Ureter (tissue), 1 donor: ENCODE measurements at places on chromosomes 16 and 17. TPM values are rescaled to one million over a fixed set of nuclear protein-coding genes. Genes with fewer than 3 reads are reported as not detected.

DNA sequence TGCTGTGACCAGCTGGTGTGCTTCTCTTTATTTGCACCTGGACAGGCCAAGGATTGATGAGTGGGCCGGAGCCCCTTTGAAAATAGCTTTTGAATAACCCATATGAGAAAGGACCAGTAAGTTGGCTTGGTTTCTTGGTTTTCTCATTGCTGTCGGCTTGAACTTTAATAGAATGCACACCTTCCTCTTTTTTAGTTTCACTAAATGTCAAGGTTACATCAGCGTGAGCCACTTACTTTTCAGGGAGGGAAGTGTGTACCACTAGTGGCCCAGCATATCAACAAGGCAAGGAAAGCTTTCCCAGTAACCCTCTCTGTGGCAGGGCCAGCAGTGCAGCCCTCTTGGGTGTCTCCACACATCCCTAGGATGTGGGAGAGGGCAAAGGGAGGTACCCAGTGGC is 433.3 kb downstream of the CA10 start:
- DNase-seq = no peak

GRCh38 chr17:33028061-33028460 is 36.4 kb downstream of the SPACA3 start:
- DNase-seq = no peak

- peak; percentile 74 for DNase-seq
Measured at GRCh38 chr17:68456339-68457167, 743 bp downstream of the WIPI1 start.

- DNase-seq = no peak
Measured at GRCh38 chr16:77647726-77648125, 74.6 kb upstream of the NUDT7 start.

The PMFBP1 gene
- total RNA-seq = 1.6 TPM

The KRT17 gene
- 223 TPM for total RNA-seq

- DNase-seq = no peak
Measured at GRCh38 chr16:56938664-56939513, 6.9 kb downstream of the HERPUD1 start.

The GAS2L2 gene
- total RNA-seq = not detected

DNA sequence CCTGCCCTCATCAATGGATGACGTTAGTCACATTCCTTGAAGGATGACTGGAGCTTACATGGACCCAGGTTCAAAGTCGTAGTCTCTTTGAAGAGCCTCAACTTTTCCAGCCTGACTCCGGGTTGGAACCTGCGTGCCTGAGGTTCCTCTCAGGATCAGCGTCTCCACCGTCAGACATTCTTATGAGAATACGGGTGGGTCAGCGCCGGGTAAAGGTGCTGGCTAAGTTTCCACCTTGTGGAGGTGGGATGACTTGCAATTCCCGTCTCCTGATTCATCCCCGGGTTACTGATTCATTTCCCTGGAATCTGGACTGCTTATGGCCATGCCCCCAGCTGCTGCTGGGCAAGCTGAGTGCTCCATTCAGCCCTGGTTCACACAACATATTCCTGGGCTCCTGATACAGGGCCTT is 38.9 kb upstream of the CMIP start:
- no peak for DNase-seq

The ZNF423 gene
- 15.7 TPM for total RNA-seq

DNA sequence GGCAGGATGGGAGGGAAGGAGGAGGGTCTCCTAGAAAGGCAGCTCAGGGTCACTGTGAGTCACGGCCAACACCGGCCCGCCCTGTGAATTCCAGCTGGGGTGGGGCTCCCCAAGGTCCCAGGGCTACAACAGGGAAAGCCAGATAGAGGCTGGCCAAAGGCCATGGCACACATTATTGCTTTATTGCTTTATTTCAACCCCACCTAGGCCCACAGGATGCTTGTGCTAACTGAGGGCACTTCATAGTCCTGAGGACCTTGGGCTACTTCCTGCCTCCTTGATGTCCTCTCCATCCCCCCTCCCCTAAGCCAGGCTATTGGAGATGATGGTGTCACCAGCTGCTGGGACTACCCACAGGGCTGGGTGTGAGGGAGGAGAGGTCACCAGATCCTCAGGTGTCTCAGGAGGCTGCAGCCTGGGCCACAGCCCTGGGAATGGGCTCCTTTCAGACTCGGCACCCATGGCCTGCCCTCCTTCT is 26.1 kb downstream of the LRRC75A start:
- DNase-seq = no peak

GRCh38 chr16:67964477-67965131 is 3.8 kb downstream of the SLC12A4 start:
- DNase-seq = no peak

DNA sequence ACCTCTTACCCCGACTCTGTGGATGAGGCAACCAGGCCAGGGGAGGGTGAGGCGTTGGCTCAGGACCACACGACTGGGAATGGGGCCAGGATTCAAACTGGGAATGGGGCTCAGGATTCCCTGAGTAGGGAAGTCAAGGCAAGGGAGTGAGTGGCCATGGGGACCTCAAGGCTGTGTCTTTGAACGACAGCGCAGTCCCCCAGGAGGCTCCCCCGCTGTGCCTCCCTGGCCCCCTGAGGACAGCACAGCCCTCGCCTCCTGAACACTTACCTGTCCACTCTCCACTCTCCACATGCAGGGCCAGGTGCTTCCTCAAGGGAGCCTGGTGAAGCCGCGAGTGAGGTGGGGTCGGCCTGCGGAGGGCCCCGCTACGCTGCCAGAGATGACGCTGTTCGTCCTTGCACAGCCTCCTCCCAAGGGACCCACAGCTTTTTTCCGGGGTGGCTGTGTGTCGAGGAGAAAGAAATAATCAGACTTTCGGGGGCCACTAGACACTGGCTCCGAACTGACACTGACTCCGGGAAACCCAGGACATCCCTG is 6.9 kb downstream of the ZNF469 start:
- no peak for DNase-seq

GRCh38 chr17:79324194-79324593 is 249.6 kb downstream of the ENGASE start:
- no peak for DNase-seq

- no peak for DNase-seq
Measured at GRCh38 chr17:76208120-76208519, 32.2 kb downstream of the RNF157 start.

The ZNF205 gene
- total RNA-seq = 8.2 TPM

The SLC35G3 gene
- not detected for total RNA-seq

The ACADVL gene
- 855 TPM for total RNA-seq

The OMG gene
- total RNA-seq = not detected

The AATK gene
- total RNA-seq = 3.4 TPM

GRCh38 chr16:11329891-11330290 is 15.4 kb upstream of the RMI2 start:
- DNase-seq = no peak

DNA sequence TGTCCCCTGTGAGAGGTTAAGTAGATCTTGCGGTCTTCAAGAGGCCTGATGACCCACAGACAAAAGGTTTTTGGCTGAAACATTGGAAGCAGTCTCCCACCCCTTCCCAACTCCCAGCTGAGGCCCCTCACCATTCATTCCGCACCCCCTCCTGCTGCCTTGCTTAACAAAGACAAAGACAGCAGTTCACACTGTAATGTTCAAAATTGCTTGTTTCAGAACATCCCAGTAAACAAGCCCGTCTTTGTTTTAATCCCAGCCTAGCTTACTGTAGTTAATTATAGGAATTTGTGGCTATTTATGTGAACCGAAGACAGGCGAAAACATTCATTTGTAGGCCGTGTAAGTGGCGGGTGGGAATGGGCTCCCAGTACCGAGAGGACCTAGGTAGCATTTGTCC is 55.7 kb downstream of the IRX5 start:
- DNase-seq = no peak

The SLC6A2 gene
- 4.6 TPM for total RNA-seq
